ENCODE measurements at places on chromosomes 12 and 14.
A peak's percentile ranks its signal among the peaks of the same experiment; 100 is the strongest.

DNA sequence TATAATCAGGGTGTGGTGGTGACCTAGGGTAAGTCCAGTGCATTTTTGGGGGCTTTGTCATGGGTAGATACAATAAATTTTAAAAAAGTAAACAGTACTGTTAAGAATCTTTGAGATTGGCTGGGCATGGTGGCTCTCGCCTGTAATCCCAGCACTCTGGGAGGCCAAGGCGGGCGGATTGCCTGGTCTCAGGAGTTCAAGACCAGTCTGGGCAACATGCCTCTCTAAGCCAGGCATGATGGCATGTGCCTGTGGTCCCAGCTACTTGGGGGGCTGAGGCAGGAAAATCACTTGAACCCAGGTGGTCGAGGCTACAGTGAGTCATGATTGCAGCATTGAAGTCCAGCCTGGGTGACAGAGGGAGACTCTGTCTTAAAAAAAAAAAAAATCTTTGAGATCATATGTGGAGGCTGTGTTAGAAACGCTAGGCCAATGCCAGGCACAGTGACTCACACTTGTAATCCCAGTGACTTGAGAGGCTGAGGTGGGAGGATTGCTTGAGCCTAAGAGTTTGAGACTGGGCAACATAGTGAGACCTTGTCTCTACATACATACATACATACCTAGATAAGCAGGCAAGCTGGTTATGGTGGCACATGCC, 67.7 kb downstream of the PRKCH start:
- no peak for DNase-seq

- DNase-seq = no peak
Measured at GRCh38 chr12:11805680-11806079, 156.2 kb downstream of the ETV6 start.

- no peak for DNase-seq
Measured at GRCh38 chr12:14514946-14515345, 52.7 kb downstream of the PLBD1 start.

GRCh38 chr12:19489168-19489567, 49.9 kb downstream of the AEBP2 start:
- no peak for DNase-seq

GRCh38 chr14:24298892-24299254, 707 bp downstream of the DHRS1 start:
- DNase-seq = peak; percentile 38

- DNase-seq = no peak
Measured at GRCh38 chr12:39619316-39619659, 315 bp downstream of the ABCD2 start.

DNA sequence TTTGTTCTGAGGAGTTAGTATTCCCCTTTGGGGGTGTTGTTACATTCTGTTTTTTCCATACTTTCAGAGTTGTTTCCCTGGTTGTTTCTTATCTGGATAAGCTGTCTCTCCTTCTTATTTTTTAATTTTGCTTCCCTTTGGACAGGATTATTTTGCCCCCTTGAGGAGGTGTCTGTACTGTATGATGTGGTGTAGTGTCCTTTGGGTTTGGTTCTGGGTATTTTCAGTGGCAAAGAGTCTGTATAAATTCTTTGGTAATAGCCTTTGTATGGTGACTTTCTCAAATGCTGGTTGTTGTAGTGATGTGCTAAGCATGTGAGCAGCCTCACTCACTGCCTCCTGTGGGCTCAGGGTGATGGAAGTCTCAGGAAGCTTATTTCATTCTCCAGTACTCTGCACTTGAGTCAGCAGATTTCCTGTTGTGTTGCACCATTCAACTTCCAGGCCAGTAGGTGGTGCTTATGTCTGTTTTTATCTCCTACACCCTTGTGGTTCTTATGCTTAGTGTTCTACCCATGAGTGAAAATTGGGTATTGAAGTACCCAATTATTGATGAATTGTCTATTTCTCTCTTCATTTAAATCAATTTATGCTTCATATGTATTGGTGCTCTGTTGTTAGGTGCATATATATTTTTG, 103.3 kb upstream of the PMCH start:
- peak; percentile 71 for DNase-seq

GRCh38 chr14:104562606-104563005, 17.0 kb upstream of the C14orf180 start:
- DNase-seq = no peak

- DNase-seq = no peak
Measured at GRCh38 chr12:26176725-26177124, 18.6 kb upstream of the SSPN start.

GRCh38 chr12:40515041-40515816, 177.0 kb upstream of the CNTN1 start:
- DNase-seq = no peak

DNA sequence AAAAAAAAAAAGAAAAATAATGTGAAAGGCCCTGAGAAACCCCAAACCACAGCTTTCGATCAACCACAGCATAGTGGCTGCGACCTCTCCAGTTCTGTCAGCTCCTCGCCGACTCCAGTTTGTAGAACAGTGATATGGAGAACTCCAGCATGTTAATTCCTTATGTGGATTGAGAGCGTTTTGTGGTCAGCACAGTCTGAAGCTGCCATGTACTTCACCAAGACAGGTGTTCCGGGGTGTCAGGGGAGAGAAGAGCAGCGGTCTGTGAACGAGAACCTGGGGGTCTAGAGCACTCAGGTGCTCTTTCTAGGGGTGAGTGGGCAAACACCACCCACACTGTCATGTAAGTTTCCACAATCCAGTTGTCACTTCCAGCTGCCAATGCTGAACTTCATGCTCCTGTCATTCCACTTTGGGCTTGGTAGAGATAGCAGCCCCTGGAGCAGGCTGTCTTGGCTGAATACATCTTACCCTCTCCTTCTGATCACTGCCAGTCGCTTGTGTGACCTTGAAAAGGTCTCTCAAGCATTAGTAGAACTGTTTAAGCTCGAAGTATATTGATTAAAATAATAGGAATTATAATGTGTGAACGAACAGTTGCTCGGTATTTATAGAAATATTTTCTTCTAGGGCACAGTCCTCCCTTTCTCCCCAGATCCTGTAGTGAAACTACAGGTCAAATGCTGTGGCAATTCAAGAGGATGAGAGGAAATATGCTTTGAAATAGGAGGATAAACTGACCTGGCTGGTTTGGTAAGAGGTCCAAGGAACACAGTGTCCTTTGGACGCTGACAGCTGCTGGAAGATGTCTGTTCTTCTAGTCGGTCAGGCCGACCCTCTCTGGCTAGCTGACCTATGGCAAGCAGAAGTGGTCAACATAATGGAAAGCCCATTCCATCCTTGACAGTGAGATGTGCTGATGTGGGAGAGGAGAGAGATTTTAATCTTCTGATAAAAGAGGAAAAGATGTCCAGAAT, 15.7 kb upstream of the MAX start:
- DNase-seq = no peak

- no peak for DNase-seq
Measured at GRCh38 chr14:67559639-67560038, 26.5 kb downstream of the PLEKHH1 start.
